ENCODE measurements at places on chromosomes 2 and 18. TPM values are rescaled to one million over a fixed set of nuclear protein-coding genes. Genes with fewer than 3 reads are reported as not detected.

Gene CPO
- 0.32 TPM for total RNA-seq

Gene QPCT
- total RNA-seq = not detected

Gene CD28
- total RNA-seq = 0.37 TPM

Gene TRIM43
- not detected for total RNA-seq

Gene REG1B
- total RNA-seq = 4.2 TPM

Gene SERPINB8
- total RNA-seq = 5.9 TPM

Gene MYL1
- not detected for total RNA-seq

Gene STON1
- total RNA-seq = 1.4 TPM

Gene DNAJB2
- 36.2 TPM for total RNA-seq

Gene DNAH7
- not detected for total RNA-seq

Gene YWHAQ
- 365 TPM for total RNA-seq

Gene HOXD12
- 0.27 TPM for total RNA-seq

Gene TMEM247
- total RNA-seq = not detected

Gene MAL
- total RNA-seq = not detected

Gene UGT1A3
- not detected for total RNA-seq

Gene UGP2
- total RNA-seq = 57.1 TPM

Gene AMMECR1L
- 19.1 TPM for total RNA-seq

Gene DCDC2C
- not detected for total RNA-seq

Gene REG3G
- total RNA-seq = 0.86 TPM

Gene NEU4
- 0.34 TPM for total RNA-seq

Gene ZC3H6
- total RNA-seq = 7.0 TPM

Gene GCC2
- total RNA-seq = 28.2 TPM

Gene STARD6
- total RNA-seq = not detected

Gene CCDC74A
- 13.6 TPM for total RNA-seq

Gene HAAO
- not detected for total RNA-seq

Gene FNDC4
- total RNA-seq = 3.3 TPM

Gene CSRNP3
- 0.05 TPM for total RNA-seq

Gene MSH2
- total RNA-seq = 54.9 TPM

Gene TM4SF20
- not detected for total RNA-seq

Gene CCDC68
- total RNA-seq = 6.6 TPM

Gene GLS
- total RNA-seq = 97.4 TPM

Gene PTPRN
- total RNA-seq = not detected

Gene ACADL
- not detected for total RNA-seq

Gene CTDSP1
- total RNA-seq = 90.7 TPM

Gene FEV
- total RNA-seq = not detected

Gene HSBP1L1
- total RNA-seq = 41.4 TPM

Gene SEPTIN2
- total RNA-seq = 317 TPM

Gene ABHD1
- total RNA-seq = not detected

Gene SERPINB13
- total RNA-seq = 0.07 TPM

Gene CDK15
- not detected for total RNA-seq

Gene FOXI3
- not detected for total RNA-seq

Gene C2orf92
- 3.0 TPM for total RNA-seq

Gene MEP1B
- total RNA-seq = not detected

Gene CTNNA2
- not detected for total RNA-seq

Gene WDR33
- total RNA-seq = 52.5 TPM

Gene SERPINB11
- not detected for total RNA-seq

Gene DAPL1
- total RNA-seq = not detected

Gene RTTN
- 41.2 TPM for total RNA-seq
